Fibroblast of skin of left biceps (primary cell): ENCODE measurements at places on chromosomes 11 and 22.

- DNase-seq, result peak; percentile 53
Observed at GRCh38 chr11:121596195-121597155, 143.7 kb upstream of the SORL1-AS1 start.

GRCh38 chr11:76577226-76577920 is 93.2 kb downstream of the LRRC32 start:
- DNase-seq, result peak; percentile 45

- DNase-seq, result no peak
Observed at GRCh38 chr11:44711113-44711786, 15.5 kb upstream of the TSPAN18 start.

DNA sequence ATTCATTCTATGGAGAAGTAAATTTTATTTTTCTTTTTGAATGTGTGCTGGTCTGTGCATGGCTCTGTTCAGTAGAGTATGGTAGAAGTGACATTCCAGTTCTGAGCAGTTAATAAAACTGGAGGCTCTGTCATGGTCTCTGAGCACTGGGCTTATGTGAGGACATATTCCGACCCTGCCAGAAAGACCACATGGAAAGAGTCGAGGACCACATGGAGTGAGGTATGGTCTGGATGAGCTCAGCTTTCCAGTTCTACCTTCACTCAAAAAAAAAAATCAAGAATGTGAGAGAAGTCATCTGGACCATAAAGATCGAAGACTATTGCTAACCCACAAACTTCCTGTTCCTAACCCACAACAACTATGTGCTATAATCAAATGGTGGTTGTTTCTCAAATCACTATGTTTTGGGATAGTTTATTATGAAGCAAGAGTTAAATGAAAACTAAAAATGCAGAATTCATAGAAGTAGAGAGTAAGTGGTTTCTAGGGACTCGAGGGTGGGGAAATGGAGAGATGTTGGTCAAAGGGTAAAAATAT is 534.2 kb upstream of the ANO5 start:
- DNase-seq, result no peak

DNA sequence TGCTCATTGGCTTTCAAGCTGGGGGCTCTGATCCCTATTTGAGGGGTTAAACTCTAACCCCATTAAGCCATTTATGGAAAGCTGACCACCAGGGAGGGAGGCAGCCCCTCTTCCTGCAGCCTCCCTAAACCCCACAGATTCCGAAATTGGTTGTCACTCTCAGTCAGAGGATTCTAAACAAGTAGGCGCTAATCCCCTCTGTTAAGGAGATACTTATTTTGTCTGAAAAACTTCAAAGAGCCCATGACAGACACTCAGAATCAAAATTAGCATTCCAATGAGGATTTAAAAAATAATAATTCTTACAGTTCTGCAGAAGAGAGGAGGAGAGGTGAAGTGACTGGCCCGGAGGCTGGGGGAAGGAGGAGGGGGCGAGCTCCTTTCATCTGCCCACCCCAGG is 69.7 kb upstream of the LMO1 start:
- no peak for DNase-seq

DNA sequence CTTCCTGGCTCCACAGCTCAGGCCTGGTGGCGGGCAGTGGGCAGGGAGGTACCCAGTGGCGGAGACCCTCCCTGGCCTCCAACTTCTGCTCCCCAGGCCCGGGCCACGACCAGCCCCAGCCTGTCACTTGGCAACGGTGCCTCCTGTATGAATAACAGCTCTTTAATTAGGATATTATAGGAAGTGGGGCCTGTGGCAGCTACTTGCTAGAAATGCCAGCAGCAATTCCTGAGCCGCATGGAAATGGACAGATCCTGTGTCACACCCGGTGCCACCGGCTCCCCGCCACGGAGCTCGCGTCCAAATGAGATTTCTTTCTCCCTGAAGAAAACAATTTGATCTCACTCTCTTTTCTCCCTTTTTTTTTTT is 104.5 kb downstream of the CHST1 start:
- no peak for DNase-seq

DNA sequence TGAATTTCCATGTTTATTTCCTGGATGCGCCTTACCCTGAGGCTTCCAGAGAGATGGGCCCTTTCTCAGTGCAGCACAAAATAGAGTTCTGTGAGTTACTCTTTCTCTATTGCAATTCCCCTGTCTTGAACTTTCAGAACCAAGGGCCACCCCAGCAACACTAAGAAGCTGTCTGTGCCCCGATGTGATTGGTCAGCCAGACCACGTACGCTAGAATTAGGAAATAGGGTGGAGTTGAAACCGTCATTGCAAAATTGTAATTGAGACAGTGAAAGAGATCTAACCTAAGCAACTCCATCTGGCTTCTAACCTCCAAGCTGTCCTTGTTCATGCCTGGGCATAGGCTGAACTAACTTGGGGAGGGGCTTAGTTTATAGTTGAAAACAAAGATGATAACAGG is 981.3 kb downstream of the OPCML start:
- DNase-seq, result no peak

DNA sequence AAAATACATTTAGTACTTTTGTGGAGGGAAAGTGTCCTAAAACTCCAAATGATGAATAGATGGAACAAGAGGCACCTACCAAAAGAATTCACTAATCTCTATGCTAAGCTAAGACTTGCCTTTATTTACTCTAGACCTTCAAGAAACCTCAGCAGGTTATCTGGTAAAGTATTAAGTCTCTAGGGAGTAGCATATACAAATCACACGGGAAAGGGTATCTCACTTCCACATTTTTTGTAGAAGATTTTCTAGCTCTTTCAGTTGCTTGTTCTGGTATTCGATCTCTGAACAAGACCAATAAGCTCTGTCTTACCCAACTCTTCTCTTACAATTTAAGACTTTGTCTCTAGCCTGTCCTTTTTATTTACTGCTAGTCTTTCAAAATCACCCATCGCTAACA is 18.1 kb upstream of the CADM1 start:
- no peak for DNase-seq

- DNase-seq, result no peak
Observed at GRCh38 chr11:132332521-132332920, 962.1 kb downstream of the NTM start.

- DNase-seq, result no peak
Observed at GRCh38 chr11:3833449-3833848, 7.3 kb downstream of the RHOG start.

- no peak for DNase-seq
Observed at GRCh38 chr11:47278058-47278457, 8.1 kb downstream of the MADD start.

GRCh38 chr22:41913040-41913719 is 1.7 kb downstream of the SHISA8 start:
- DNase-seq, result no peak

DNA sequence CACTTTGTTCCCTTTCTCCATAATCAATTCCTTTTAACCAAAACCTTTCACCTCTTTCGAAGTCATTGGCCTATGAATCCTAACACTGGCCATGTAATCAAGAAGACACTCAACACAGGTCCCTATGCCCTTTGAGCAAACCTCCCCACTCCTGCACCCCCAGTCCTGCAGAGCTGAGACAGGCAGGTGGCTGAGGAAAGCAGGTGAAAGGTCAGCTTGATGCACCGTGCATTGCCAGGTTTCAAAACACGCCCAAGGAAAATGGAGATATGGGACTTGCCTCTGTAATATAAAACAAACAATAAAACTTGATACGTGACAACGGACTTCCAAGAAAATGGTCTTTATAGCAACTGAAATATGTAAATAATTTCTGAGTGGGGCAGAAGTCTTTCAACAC is 10.6 kb downstream of the CPT1A start:
- no peak for DNase-seq

DNA sequence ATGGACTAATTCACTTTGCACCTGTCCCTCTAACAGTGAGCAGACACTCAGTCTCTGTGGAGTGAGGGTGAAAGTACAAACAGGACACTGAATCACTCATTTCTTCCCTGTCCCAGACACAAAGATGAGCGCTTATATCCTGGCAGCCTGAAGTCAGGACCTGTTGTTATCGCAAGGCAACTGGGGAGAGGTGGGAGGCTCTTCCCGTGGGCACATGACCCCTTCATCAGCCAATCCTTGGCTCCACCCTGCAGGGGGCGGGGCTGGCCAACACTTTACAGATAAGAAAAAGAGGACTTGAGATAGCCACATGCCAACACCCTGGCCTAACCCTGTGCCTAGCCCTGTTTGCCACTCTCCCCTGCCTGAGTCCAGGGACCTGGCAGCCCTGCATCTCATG is 29.5 kb upstream of the TESMIN start:
- no peak for DNase-seq

GRCh38 chr11:39462506-39462905 is 1996.9 kb downstream of the LRRC4C start:
- no peak for DNase-seq

- no peak for DNase-seq
Observed at GRCh38 chr11:64553554-64554201, 37.3 kb upstream of the SLC22A12 start.

GRCh38 chr22:46993633-46994032 is 231.2 kb downstream of the TBC1D22A start:
- DNase-seq, result no peak

GRCh38 chr22:23826510-23827350 is 12.1 kb downstream of the DERL3 start:
- peak; percentile 62 for DNase-seq

GRCh38 chr11:72443016-72443415 is 8.7 kb upstream of the CLPB start:
- no peak for DNase-seq

DNA sequence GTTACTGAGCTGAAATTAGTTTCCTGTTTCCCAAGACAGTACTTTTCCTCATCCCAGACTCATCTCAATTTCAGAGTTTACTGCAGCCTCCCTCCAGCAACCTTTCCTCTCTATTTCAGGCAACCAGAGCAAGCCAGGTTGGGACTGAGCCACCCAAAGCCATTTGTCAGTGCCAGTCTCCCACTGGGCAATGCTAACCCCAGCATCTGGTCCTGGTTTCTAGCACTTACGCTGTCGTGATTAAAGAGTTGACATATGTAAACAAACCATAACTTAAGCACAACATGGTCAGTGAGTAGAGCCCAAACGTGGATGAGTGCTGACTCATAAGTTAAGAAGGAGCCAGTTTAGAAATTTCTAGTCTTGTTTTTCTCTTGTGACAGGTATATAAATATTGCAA is 119.6 kb upstream of the BLID start:
- DNase-seq, result peak; percentile 91

DNA sequence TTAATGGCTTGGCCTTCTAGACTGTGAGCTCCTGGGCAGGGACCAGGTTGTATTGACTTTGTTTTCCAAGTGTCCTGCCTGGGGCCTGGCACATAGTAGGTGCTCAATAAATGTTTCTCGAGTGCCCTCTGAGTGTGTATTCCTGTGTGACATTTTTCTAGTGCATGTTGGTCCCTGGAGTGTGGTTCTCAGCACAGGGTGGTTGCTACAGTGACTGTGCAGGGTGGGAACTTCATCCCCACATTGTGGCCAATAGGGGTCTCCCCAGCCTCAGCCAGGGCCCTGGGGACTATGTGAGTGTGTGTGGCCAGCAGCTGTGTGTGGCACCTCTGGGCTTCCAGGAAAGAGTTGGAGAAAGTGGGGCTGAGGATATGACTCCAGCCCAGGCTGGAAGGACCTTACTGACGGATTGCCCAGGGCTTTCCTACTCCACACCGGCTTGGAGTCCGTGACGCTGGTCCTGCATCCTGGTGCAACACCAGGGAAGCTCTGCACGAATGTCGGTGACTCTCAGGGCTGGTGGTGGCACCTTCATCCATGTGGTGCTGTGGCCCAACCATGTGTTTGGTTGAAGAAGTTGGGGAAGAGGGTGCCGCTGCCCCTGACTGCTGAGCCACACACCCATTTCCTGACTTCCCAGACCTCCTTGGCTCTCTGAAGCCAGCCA is 9.0 kb upstream of the MARK2 start:
- no peak for DNase-seq

GRCh38 chr11:12113294-12113693 is 2.9 kb downstream of the MICAL2 start:
- DNase-seq, result no peak

DNA sequence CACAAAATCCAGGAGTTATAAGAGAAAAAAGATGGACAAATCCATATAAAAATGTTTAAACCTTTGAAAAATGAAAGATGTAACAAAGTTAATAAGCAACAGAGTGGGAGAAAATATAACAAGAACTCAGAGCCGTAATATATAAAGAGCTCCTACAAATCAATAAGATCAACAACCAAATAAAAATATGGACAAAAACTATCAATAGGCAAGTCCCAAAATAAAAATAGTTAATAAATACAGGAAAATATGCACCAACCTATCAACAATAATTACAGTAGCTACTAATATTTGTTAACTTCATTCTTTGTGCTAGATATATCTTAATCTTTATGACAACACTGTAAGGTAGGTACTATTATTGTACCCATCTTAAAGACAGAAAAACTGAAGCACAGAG is 2.8 kb downstream of the CARD10 start:
- DNase-seq, result no peak
